ENCODE measurements at places on chromosomes 12 and 14. TPM values are rescaled to one million over a fixed set of nuclear protein-coding genes. Genes with fewer than 3 reads are reported as not detected.

GRCh38 chr12:2390850-2391390 lies 338.1 kb downstream of the CACNA1C start:
- no peak for DNase-seq

DNA sequence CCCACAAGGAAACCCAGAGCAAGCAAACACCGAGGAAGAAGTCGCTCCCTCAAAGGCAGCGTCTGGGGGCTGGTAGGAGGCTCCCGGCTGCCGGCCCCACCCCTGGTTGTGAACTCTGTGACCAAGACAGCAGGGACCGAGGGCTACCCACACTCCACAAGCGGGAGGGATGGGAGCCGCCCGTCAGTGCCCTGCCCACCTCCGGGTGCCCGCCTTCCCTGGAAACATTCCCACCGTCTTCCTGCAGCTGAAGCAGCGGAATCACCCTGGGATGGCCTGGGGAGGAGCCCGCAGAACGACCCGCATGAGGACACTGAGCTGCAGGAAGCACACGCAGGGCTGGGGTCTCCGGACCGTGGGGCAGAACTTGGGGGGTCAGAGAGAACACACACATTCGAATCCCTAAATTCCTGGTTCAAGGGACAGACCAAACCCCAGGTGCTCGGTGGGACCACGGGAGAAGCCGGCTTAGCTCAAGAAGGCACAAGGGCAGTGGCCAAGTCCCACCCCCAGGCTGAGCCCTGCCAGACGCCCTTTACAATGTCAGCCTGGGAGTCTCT lies 33.5 kb upstream of the C14orf180 start:
- DNase-seq: no peak

- DNase-seq: no peak
Observed at GRCh38 chr12:54945082-54945481, 39.5 kb downstream of the TESPA1 start.

- DNase-seq: peak; percentile 62
Observed at GRCh38 chr12:100141998-100142850, 450 bp downstream of the BLTP3B start.

DNA sequence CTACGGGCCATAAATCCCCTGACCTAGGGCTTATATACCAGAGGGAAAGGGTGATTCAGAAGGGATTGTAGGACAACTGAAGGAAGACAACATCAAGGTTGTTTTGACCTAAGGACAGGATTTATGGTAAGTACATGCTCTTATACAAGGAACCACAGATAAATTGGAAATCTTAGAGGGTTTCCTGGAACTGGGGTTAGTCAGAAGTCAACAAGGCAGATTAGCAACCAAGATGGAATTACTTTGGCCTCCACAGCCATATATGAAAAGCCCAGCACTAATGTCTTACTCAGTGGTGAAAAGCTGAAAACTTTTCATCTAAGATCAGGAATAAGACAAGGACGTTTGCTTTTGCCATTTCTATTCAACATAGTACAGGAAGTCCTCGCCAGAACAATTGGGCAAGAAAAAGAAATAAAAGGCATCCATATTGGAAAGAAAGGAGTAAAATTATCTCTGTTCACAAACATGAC lies 5.4 kb downstream of the TMBIM4 start:
- no peak for DNase-seq

Gene KLRC3
- total RNA-seq: not detected

Data from WTC11 (cell line).